ENCODE measurements at places on chromosomes 6 and 20.

DNA sequence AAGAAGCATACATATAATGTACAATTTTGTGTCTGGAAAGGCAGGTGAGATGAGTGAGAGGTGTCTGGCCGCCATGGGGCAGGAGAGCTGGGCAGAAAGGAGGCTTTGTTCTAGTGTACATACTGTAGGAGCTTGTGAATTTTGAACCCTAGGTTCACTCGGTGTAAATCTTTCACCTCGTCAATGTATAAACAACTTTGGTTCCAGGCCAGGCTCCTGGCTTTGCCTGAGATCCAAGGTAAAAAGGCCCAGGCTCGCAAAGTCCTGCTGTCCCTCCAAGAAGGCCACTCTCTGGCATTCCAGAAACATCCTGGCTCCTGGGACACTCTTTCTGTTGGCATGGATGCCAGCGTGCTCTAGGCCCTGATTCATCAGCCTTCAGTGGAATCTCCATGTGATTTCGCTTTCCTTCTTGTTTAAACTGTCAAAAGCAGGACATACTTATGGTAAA lies 7.1 kb upstream of the SLC22A7 start:
- no peak for DNase-seq

GRCh38 chr6:90284236-90285041 lies 12.2 kb downstream of the BACH2 start:
- DNase-seq, result no peak

DNA sequence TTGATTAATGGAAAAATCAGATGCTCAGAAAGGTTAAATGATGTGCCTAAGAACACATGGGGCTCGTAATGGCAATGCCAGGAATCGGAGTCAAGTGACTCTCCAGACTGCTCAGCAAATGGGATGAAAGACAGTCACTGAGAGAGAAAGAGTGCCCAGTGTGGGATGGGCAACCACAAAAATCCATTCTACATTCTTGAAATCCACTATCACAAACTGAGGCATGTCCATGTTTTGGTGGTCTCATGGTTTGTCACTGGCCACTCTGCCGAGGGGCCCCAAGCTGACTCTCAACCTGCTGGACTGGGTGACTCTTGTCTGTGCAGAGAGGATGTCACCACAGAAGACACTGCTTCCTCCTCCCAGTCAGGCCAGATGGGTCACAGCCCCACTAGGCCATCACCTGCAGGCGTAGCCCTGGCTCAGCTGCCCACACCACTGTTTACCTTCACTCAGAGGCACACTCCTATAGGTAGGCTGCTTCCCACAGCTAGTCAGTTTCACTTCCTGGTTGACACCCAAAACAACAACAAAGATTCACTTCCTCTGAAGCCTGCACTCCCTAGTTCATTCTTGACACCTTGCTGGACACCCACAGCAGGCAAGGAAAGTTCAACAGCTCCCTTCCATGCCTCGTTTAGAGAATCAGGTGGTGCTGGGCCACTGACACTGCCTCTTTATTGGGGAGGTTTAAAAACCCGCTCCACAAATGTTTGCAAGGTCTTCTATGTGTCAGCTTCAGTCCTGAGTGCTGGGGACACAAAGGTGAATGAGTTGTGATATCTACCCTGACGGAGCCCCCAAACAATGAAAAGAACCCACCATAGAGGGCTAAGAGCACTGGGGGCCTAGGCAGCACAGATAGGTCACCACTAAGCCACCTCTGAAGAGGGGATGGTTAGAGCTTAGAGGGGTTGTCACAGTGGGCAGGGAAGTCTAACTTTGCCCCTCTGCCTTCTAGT lies 21.7 kb downstream of the MAP1LC3A start:
- DNase-seq, result no peak

GRCh38 chr6:118677193-118677592 lies 25.8 kb upstream of the CEP85L start:
- DNase-seq, result no peak

GRCh38 chr20:63964412-63964811 lies 5.3 kb downstream of the ZNF512B start:
- no peak for DNase-seq

GRCh38 chr6:100101644-100102043 lies 107.6 kb upstream of the MCHR2 start:
- no peak for DNase-seq

GRCh38 chr6:25061289-25061936 lies 125.7 kb upstream of the RIPOR2 start:
- DNase-seq, result no peak

GRCh38 chr6:29627755-29628418 lies 5.1 kb downstream of the GABBR1 start:
- DNase-seq, result no peak

- DNase-seq, result no peak
Observed at GRCh38 chr6:25054469-25054868, 118.7 kb upstream of the RIPOR2 start.
